ENCODE measurements at places on chromosomes 5 and 9. TPM values are rescaled to one million over a fixed set of nuclear protein-coding genes. Genes with fewer than 3 reads are reported as not detected.
A peak's percentile ranks its signal among the peaks of the same experiment; 100 is the strongest.

DNA sequence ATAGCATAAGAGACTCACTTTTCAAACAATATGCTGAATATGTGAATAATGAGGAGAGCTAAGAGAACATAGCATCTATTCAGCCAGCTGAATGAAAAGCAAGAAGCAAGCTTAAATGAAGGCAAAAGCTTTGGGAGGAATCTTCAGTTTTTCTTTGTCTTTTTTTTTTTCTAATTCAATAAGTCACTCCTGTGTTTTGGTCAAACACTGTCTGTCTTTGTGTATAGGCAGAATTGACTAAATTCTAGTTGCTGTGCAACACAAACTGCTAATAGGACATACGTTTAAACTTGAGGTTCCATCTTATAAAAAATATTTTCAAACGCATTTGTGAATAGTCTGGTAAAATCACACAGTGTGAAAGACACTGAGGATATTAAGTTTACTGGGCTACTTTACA lies 156.9 kb upstream of the KCNN2 start:
- no peak for DNase-seq

DNA sequence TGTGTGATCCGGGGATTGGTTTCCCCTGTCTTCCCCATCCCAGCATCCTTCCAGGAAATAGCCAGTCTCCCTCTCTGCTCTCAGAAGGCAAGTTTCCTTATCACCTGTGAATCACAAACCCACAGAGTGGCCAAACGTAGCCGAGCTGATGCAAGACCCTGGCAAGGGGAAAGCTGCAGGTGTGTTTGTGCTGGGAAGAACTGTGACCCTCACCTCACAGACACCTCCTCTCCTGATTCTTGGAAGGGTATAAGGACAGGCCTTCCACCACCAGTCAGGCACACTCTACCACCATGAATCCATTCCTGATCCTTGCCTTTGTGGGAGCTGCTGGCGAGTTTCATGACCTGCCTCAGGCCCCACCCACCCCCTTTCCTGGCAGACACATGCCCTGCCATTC lies at the start of gene PRSS3:
PRSS3 (plus strand) TSS at position 281 of the 400 bp plus-strand sequence; CDS start at position 294, 13 bp downstream.
- no peak for DNase-seq

DNA sequence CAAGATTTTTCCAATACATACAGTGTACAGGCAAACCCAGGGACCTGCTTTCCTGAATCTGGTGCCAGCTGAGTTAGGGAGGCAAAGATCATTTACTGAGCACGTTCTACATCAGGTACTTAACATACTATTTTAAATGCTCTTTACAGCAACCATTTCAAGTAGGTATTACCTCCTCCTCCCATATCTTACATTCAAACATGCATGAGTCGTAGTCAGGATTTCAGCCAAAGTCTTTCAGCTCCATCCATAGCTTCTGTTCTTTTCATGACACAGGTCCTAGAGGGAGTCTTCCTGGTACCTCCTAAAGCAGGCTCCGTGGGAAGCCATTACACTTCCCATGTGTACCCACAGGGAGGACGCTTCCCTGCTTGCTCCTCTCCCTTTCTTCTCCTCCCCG lies 11.7 kb downstream of the KCNV2 start:
- DNase-seq, result peak; percentile 24

DNA sequence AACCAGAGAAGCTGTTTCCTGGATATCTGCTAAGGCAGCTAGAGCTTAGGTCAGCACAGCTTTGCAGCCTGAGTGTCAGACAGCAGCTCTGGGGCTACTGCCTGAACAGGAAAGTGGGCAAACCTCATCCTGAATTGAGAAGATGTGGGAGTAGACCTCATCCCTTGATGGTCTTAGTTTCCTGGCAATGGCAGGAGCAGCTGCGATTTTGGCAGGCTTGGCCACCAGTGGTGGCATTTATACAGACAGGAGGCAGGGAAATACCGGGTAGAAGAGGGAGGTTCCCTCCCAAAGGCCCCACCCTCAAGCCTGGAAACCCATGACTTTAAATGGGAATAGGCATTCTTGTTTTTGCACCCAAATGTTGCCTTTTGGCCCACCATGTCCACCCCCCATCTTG lies 69.7 kb downstream of the LIX1 start:
- no peak for DNase-seq

GRCh38 chr9:135905380-135906258 lies 1.7 kb downstream of the CAMSAP1 start:
- peak; percentile 28 for DNase-seq

- no peak for DNase-seq
These were observed 6.5 kb upstream of the MED10 start for GRCh38 chr5:6384856-6385255.

GRCh38 chr5:142878638-142879037 lies 108.5 kb downstream of the ARHGAP26 start:
- DNase-seq, result no peak

DNA sequence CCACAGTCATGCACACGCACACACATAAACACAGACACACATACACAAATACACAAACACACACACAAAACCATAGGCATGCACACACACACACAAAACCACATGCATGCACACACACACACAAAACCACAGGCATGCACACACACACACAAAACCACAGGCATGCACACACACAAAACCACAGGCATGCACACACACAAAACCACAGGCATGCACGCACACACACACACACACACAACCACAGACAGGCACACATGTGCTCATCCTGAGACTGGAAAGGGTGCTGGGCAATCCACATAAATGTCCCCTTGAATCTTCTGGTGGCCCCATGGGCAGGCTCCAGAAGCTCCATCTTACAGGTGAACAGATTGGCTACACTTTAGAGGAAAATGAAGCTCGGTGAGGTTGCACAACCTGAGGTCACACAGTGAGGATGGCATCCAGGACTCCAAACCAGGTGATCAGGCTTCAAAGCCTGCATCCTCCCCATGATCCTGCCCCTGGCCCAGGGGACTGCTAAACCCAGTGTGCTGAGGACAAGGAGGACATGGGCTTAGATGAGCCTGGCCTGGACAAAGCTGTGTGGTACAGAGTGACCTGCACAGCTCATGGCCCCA lies 144.8 kb downstream of the GADD45G start:
- no peak for DNase-seq

GRCh38 chr9:93270976-93271375 lies 87.0 kb downstream of the WNK2 start:
- DNase-seq, result no peak

GRCh38 chr9:76650692-76651091 lies 113.5 kb upstream of the PCA3 start:
- DNase-seq, result no peak

GRCh38 chr9:124639637-124640036 lies 131.5 kb downstream of the NR6A1 start:
- no peak for DNase-seq

DNA sequence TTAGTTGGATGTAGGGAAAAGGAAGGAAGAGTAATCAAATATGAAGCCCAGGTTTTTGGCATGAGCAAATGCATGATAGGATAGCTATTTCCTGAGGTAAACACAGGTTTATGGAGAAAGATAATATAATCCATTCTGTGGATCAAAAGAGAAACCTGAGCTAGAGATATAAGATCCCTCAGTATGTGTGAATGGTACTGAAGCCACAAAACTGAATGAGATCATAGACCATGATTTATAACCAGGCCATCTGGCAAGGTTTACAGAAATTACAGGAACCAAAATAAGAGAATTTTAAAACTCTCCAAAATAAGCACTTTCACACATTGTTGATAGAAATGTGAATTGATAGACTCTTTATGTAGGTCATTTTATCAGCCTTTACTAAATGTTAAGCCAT lies 28.7 kb upstream of the ECM2 start:
- no peak for DNase-seq

GRCh38 chr5:9473624-9474023 lies 72.3 kb downstream of the SEMA5A start:
- DNase-seq, result peak; percentile 10

- DNase-seq, result no peak
These were observed 46.8 kb upstream of the FCN1 start for GRCh38 chr9:134964271-134965055.

- DNase-seq, result no peak
These were observed 34.4 kb downstream of the TTLL11 start for GRCh38 chr9:122058709-122059108.

DNA sequence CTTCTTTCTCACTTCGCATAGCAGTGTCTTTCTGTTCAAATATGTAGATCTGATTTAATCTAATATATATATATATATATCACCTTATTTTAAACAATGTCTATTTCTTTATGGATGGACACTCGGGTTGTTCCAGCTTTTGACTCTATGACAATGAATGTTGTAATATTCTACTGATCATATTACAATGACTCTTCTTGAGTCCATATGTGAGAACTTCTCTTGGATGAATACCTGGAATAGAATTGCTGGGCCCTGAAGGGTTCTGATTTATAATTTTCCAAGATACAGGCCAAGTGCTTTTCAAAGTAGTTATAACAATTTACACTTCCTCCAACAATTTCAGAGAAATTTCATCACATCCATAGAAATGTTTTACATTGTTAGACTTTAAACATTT lies 28.8 kb downstream of the NTRK2 start:
- no peak for DNase-seq

DNA sequence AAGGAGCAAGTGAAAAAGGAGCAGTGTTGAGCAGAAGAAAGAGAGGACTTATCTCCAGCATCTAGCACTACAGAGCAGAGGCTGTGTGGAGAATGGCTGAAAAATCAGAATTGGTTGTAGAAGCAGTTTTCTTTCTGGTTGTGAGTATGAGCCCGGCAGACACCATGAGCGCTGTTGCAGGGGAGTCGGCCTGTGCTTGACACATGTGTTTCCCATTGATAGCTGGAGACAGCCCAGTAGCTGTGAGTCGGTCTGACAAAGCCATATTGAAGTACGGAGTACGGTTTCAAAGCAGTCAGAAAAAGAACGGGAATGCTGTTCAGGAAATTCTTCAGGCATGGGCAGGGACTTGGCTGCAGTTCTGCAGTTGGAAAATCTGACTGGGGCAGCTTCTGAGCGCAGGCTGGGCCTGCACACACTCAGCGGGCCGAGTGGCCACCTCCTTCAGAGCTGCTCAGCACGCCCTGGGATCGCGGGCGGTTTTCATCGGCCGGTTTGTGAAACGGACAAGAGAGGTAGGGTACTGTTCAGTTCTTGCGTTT lies at the start of gene SGCD:
SGCD (plus strand) TSS at position 447 of the 542 bp plus-strand sequence.
- peak; percentile 95 for DNase-seq

- DNase-seq, result no peak
These were observed 15.1 kb upstream of the TNFAIP8 start for GRCh38 chr5:119340597-119341218.

DNA sequence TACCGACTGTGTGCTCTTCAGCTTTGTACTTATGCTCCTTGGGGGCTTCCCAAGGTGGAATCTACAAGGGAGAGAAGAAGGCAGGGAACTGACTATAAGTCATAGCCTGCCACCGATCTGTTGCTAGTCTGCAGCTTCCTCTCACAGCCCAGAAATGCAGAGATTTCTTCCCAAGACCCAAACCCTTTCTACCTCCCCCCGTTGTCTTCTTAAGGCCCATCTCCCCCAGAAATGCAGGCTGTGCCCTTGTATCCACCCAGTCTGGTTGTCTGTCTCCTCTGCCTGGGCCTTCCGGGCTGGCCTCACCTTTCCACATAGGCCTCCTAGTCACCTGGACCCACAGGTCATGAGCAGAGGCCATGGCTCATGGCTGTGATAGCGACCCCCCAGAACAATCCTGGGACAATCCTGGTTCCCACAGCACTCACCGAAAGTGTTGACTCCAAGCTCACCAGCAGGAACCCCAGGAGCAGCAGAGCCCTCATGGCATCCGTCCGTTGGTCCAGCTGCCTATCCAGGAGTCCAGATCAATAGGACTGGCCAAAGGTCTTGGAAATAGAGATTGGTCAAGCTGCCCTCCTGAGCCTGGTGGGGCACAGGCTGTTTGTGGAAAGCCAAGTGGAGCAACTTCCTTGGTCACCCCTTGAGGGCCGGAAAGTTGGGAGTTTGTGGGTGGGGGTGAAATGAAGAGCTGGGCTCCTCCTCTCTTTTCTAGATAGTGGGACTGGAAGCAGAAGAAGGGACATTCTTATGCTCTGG lies at the start of gene F12:
F12 (minus strand) TSS at position 522 of the 759 bp plus-strand sequence; CDS start at position 485, 37 bp downstream.
- no peak for DNase-seq

DNA sequence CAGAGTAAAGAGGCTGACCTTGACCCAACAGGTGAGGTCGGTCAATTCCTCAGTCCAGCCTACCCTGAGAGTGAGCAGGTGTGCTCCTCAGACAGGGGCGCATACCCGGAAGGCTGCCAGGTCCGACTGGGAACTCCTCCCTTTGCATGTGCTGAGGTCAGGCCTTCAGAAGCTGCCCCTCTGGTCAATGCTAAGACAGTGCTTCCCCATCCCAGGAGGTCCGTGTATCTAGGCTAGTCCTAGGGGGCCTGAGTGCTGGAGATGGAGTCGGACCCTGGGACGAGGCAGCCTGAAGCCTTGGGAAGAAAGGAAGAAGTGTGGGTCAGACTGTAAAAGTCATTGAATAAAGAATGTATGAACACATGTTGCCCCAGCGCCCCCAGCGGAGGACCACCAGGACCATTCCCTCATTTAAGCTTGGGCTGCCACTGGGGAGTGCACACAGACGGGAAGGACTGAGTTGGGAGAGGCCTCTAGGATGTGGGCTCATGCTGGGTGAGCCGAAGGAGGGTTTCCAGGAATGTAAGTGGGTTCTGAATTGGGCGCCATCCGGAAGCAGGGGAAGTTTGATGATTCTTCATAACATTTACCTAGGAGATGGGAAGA lies 41.0 kb upstream of the GFPT2 start:
- no peak for DNase-seq

GRCh38 chr5:88883059-88883835 lies at the start of gene MEF2C:
TSS of gene MEF2C (minus strand) at chr5:88883184. CDS start at chr5:88823788, 59,396 bp downstream.
- peak; percentile 97 for DNase-seq

DNA sequence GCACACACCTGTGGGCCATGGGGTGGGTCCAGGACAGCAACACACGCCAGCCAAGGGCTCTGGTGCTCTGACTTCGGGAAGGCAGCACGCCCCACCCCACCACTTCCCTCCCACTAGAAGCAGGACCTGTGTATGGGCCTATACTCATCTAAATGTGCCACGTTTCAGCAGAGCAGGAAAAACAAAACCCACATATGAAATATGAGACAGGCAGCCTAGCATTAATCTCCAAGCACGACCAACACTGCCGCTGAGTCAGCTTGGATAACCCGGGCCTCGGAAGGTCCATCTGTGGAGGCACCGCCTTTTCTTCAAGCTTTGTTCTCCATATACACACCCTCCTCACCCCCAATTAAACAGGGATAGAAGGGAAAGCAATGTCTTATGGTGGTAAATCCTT lies 203.1 kb downstream of the ROR2 start:
- DNase-seq, result peak; percentile 93

DNA sequence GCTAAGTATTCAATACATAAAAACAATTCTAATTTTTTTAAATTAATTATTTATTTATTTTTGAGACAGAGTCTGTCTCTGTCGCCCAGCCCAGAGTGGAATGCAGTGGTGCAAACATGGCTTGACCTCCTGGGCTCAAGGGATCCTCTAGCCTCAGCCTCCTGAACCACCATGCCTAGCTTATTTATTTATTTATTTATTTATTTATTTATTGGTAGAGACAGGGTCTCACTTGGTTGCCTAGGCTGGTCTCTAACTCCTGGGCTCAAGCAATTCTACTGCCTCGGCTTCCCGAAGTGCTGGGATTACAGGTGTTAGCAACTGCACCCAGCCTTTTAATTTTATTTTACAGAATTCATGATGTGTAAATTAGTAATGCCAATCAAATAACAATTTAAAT lies 33.7 kb upstream of the ZFYVE16 start:
- DNase-seq, result no peak

PCDHGA2 gene
- total RNA-seq, result 4.6 TPM

ADAMTSL2 gene
- total RNA-seq, result 1.2 TPM

SPINK6 gene
- total RNA-seq, result 5.5 TPM

BAAT gene
- 1.2 TPM for total RNA-seq

SMIM32 gene
- total RNA-seq, result not detected

TAF1L gene
- total RNA-seq, result 4.3 TPM

Data from umbilical cord (tissue), 2 donors.